ENCODE measurements at places on chromosomes 7 and 10. TPM values are rescaled to one million over a fixed set of nuclear protein-coding genes. Genes with fewer than 3 reads are reported as not detected.

- DNase-seq = no peak
Measured at GRCh38 chr10:114911801-114912469, 26.1 kb upstream of the TRUB1 start.

GRCh38 chr10:1662438-1663025 lies 74.8 kb downstream of the ADARB2 start:
- no peak for DNase-seq

GRCh38 chr7:158682456-158682855 lies 22.1 kb downstream of the NCAPG2 start:
- no peak for DNase-seq

GRCh38 chr10:119370972-119371703 lies 163.8 kb downstream of the GRK5 start:
- peak; percentile 79 for DNase-seq

The HGF gene
- 5.1 TPM for total RNA-seq

The LRRC27 gene
- total RNA-seq = 9.3 TPM

DNA sequence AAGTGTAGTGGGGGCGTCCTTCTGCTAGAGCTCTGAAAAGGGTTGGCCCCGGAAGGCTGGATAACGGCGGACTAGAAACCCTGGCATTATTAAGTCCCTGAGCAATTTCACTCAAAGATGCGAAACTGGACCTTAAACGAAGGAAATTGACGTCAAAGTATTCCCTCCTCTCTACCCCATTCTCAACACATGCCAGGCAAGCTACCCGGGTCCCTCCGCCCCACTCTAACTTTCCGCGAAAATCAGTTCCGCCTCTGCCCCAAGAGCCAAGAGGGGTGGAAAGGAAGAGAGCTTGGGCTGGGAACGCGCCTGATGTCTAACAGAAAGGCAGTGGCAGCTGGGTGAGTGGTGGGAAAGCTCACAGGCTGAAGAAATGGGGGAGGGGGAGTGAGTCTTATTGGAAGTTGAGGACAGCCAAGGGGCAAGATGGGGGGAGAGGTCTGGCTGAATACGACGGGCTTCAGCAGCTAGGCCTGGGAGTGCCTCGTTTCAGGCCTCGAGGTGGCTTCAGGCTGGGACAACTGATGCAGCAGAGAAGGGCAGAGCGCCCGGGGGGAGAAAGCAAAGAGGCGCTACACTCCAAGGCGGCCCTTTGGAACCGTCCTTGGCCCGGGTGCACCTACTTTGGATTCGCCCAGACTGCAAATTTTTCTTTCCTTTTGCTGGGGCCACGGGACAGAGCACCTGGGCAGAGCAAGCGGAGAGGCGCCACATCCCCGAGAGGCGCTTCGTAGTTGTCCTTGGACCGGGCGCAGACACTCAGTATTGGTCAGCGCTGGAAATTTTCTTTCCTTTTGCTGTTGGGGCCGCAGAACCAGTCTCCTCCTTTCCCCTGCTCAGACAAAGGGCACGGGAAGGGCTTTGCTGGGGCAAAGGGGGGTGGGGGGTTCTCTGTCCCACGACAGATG lies 2.0 kb upstream of the FEZF1 start:
- no peak for DNase-seq

The GRID1 gene
- total RNA-seq = not detected

- no peak for DNase-seq
Measured at GRCh38 chr7:41816111-41816510, 113.2 kb upstream of the INHBA start.

DNA sequence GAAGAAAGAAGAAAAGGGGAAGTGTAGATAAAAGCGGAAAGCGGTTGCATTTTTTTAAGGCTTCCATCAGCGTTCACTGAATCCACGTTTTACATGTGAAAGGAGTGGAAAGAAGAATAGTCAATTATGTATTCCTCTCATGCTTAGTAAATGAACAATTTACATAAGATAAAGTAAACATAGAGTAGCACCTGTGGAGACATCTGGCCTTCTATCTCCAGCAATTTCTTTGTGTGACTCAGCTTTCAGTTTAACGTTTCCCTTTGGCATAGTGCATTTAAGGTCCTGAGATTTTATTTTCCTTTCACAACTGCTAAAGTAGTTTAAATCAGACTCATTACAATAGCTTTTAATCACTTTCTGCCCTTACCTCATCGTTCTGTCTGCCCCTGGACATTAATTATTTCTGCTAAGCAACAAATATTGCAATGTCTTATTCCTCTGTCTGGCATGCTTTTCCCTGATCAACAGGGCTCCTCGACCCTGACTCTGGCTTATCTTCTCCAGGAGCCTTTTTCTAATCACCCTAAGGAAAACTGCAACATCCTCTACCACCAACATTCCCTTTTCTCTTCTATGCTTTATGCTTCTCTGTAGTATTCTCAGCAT lies 383.5 kb upstream of the VWC2 start:
- no peak for DNase-seq

DNA sequence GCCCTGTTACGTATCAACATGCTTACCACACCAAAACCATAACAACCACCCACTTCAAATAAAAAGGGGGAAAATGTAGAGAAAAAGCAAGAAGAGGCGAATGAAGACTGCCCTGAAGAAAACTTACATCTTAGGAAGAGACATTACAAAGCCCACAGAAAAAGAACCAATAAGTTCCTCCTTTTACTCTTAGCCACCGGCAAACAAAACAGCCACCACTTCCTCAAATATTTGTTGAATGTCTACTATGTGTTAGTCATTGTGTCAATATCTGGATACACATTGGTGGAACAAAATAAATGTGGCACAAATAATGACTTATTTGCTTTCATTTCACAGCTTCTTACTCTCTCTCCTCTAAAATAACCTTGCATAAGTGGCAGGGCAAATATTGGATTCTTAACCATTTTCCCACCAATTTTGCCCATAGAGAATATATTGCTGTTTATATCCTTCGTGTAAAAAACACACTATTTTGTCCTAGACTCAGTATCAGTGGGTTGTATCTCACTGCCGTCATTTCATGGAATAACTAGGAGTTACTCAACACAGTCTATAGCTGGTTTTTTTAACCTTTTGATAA lies 106.8 kb downstream of the ANK3 start:
- peak; percentile 64 for DNase-seq
